ENCODE measurements at places on chromosomes 6 and 20.

GRCh38 chr6:23016696-23017095 lies 447.3 kb downstream of the HDGFL1 start:
- no peaks in the 10 kb centered on the region for H3K27me3 ChIP-seq
- no peak overlapping the region for H3K4me3 ChIP-seq
- H3K4me1 ChIP-seq = no peaks in the 10 kb centered on the region
- no peak for DNase-seq

DNA sequence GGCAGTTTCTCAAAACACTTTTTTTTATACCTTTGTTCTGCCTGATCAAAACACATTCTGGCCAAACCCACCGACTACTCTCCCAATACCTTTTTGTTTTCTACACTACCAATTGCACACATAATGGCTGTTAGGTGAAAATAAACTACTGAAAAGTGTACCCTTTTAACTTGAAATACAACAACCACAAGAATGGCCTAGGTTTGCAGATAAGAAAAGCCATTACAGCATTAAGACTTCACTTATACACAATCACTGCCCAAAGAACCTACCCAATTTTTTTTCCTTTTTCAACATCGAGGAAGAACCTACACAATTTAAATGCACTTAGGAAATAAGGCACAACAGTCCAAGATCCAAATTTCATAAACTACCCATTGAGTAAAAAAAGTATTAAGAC lies 1.8 kb downstream of the SEC63 start:
- no peak for DNase-seq
- peaks cover 14% of the 10 kb centered on the region for H3K4me1 ChIP-seq
- H3K4me3 ChIP-seq = peak overlapping the region; percentile 62
- no peak overlapping the region for H3K27ac ChIP-seq

GRCh38 chr6:141552031-141552430 lies 580.7 kb upstream of the GJE1 start:
- no peak overlapping the region for H3K27ac ChIP-seq
- H3K4me1 ChIP-seq = no peaks in the 10 kb centered on the region
- H3K36me3 ChIP-seq = no peaks in the 10 kb centered on the region
- no peaks in the 10 kb centered on the region for H3K27me3 ChIP-seq

DNA sequence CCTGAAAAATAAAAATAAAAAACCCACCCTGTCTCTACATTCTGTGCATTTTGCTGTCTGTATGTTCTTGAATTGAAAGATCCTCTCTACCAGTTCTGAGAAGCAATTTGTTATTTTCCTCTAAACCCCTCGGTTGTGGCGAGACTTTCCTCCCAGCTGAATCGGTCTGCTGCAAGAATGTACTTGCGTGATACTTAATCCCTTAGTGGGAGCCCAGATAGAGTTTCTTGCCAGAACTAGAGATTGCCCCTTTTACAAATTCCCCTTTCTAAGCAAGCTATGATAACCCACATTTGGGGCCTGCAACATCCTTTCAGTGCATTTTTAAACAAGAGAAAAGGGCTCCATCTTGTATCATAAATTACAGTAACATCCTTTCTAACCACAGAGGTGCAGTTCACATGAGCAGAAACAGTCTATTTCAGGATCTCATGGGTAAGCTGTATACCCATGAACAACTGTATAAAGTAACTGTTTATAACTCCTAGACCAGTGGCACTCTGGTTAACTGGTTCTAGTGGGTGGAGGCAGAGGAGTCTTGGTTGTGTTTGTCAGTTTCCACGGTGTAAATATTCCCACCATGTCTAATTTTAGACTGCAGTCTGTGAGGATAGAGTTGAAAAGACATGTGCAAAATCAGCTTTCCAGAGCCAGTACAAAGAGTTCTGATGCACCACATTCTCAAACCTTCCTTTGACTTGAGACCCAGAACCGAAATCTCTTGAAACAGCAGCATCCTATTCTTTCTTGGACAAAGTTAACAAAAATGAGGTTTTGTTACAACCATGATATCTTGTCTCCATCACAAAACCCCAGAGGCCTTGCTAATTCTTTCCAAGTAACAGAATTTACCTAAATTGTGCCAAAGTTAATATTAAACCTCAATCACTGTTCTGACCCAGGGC lies 113.1 kb upstream of the ZNF217 start:
- no peak overlapping the region for H3K27ac ChIP-seq
- no peaks in the 10 kb centered on the region for H3K36me3 ChIP-seq
- no peaks in the 10 kb centered on the region for H3K27me3 ChIP-seq
- no peak for DNase-seq

DNA sequence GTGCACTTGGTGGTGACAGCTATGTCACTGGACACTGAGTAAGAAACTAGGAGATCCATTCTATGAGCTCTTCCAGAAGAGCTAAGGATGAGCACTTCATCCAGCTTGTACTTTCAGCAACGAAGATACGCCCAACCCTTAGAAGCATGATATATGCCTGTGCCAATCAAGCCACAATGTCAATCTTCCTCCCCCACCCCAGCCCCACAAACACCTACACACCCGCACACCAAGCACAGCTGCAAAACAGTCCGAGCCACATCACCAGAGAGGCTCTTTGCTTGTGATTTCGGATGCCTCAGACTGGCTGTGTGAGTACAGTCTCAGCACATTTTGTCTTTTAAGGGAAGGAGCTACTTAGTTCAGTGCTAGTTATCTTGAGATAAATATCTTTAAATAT lies 260.5 kb downstream of the FOXC1 start:
- H3K36me3 ChIP-seq = no peaks in the 10 kb centered on the region
- peaks cover 24% of the 10 kb centered on the region for H3K4me1 ChIP-seq
- DNase-seq = no peak
- H3K4me3 ChIP-seq = no peak overlapping the region

- no peaks in the 10 kb centered on the region for H3K27me3 ChIP-seq
- H3K4me1 ChIP-seq = no peaks in the 10 kb centered on the region
- H3K36me3 ChIP-seq = no peaks in the 10 kb centered on the region
- no peak for DNase-seq
- peak overlapping the region; percentile 96 for H3K4me3 ChIP-seq
These were observed 535 bp downstream of the EXOC2 start for GRCh38 chr6:692356-692851.
